ENCODE measurements at places on chromosomes 13 and 19.
A peak's percentile ranks its signal among the peaks of the same experiment; 100 is the strongest.

DNA sequence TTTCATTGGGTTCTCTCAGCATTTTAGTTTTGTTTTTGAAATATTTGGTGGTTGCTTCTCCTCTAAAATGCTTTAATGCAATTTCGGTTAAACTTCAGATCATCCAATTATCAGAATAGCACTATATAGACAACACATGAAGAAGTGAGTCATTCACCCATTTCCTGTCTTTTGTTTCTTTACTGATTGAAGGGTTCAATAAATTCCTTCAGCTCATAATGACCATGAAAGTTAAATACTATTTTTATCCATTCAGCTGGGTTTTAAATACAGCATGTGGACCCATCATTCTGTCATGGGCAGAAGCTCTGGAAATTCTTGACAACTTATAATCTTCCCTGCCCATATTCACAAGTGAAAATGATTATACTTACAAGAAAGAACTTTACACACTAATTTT lies 187.2 kb downstream of the ITGBL1 start:
- no peak for DNase-seq

DNA sequence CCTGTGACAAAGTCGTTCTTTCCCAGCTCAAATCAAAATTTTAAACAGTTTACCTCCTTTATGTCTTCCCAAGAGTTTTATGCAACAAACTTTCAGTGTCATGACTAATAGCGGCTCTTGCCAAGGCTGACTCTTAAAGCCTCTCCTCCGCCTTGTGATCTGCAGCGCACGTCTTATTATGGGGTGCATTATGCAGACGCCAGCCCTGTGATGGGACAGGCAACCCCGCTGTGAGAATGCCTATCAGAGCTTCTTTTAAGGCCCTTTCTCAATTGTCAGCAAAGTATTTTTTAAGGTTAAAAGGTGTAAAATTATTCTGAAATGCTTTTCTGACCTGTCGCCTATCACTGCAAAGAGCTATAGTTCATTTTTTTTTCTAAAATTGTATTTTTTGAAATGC lies 152.8 kb downstream of the SOX1 start:
- DNase-seq = no peak

- no peak for DNase-seq
Measured at GRCh38 chr19:10138879-10139795, 19.4 kb upstream of the EIF3G start.

DNA sequence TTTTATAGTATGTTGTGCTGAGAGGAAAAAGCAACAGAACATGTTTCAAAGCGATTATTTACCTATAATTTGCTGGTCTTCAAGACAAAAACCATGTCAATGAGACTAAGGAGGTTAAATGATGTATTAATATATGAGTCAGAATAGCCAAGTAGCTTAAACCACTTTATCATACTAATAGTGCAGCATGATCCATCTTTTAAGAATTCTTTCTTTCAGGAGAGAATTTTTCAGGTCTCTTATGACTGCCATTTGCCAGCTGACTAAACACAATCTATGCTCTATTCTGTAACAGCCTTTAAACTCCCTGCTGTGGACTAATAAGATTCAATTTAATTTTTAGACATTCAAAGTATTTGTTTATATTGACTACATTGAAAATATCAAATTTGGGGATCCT lies 93.7 kb downstream of the TRPC4 start:
- no peak for DNase-seq

GRCh38 chr19:35023428-35023827 lies 6.8 kb upstream of the SCN1B start:
- DNase-seq = peak; percentile 41

- no peak for DNase-seq
Measured at GRCh38 chr19:6501740-6502648, at the start of gene TUBB4A. TUBB4A (minus strand) TSS chr19:6502309; CDS start chr19:6502212, 97 bp downstream.

- DNase-seq = no peak
Measured at GRCh38 chr19:29365836-29366417, 153.0 kb upstream of the UQCRFS1 start.

DNA sequence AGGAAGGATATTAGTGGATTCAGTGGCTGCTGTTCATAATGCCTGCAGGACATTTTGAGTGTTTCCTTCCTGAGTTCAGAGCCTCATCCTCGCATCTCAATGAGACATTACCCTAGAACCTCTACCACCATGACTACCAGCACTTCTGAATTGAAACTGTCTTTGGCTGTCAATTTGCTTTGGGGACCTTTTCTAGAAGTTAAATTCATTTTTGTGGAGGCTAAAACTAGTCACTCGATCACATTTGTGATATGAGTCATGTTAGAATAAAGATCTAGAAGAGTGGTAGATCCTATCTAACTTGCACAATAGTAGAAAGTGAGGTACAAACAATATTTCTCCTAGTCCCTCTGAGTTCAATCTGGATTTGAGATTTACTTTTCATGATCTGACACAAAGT lies 124.9 kb downstream of the KCNRG start:
- no peak for DNase-seq

DNA sequence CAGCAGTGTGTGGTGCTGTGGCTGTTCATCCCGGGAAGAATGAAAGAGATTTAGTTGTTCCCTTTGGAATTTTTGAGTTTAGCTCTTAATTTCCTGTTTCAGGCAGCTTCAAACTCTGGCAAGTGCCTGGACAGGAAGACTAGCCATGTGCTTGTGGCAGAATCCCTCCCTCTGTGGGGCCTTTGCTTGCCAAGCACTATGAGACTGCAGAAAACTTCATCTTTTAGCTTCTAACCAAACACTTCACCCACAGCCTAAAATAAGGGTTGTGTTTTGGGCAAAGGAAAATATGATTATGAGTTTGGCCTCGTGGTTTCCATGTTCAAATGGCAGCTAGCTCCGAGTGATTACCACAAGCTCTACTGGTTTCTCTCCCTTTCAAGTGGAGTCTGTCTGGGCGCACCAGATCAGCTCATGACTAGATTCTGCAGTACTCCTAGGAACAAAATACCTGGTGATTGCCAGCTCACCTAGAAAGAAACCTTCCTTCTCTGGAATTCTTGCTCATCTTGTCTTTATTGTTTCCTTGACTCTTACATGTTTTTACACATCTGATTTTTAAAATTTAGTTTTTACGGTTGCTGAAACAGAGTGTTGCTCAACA lies 707.5 kb downstream of the SLITRK6 start:
- DNase-seq = no peak

DNA sequence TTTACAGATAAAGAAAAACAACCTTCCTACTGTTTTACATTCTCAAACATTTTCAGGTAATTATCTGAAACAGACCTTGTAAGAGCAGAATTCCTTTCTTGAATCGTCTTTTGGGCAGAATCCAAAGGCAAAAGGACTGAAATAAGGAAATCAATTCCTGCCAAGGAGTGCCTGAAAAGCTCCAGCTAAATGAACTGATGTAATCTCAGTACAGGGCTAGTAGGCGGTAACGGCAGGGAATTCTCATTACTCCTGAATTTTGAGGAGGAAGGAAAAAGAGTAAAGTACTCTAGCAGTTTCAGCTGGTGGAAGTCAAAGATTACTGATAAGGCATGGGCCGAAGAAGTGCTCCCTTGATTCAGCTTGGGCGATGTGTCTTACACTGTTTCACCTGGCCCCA lies 168.4 kb downstream of the PCDH9 start:
- DNase-seq = no peak

- DNase-seq = peak; percentile 99
Measured at GRCh38 chr19:47600246-47601179, 8.4 kb upstream of the BICRA start.

DNA sequence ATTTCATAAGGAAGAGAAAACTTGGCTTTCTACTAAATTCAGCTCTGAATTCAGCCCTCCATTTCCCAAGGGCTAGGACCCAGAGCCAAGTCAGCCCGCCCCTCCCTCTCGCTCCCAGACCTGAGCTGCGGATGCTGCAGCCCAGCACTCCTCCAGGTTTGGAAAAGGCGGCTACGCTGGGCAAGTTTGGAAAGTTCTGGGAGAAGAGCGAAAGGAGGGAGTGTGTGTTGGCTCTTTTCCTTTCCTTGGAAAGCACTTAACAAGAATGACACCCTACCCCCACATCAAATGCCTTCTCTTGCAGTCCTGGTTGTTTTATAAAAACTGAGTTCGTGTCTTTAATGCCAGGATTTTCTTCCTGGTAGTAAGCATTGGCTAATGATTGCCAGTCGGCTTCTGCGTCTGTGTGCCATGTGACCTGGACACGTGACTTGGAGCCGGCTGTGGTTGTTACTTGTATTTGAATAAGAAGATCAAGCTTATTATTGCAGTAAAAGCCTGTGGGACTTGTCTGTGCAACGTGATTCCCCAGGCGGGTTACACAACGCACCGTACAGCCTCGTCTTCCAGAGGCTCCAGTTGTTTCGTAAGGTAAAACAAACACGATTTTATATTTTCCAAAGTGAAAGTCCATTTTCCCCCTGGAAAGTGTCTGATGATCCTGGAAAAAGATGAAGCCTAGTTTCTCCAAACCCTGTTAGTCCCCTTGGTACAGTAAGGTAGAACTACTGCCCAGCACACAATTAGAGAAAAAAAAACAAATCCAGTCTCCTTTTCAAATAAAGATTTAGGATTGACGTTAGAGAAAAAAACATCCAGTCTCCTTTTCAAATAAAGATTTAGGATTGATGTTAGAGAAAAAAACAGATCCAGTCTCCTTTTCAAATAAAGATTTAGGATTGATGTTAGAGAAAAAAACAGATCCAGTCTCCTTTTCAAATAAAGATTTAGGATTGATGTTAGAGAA lies 26.8 kb upstream of the UBE2L5 start:
- peak; percentile 90 for DNase-seq

- no peak for DNase-seq
Measured at GRCh38 chr13:96091164-96092117, 1.5 kb downstream of the HS6ST3 start.
